ENCODE measurements at places on chromosomes 6 and 20.
A peak's percentile ranks its signal among the peaks of the same experiment; 100 is the strongest.

- no peak for DNase-seq
Measured at GRCh38 chr6:130967502-130968445, 95.3 kb downstream of the EPB41L2 start.

DNA sequence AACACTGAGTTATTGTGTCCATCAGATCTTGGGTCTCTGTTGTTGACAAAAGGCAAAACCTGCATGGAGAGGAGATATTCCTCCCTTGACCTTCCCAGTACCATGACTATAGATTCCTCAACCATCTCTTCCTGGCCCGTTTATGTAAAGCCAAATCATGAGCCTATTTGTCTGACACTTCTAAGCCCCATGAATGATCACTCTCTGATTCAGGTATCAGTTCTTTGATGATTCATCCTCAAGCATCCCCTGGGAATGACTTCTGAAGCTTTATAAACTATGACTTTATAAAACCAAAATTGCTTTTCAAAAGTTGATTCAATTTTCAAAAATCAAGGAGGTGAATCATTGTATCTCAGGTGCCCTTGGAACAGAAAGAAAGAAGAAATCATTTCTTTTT is 78.7 kb upstream of the LOC128125822 start:
- DNase-seq, result no peak

DNA sequence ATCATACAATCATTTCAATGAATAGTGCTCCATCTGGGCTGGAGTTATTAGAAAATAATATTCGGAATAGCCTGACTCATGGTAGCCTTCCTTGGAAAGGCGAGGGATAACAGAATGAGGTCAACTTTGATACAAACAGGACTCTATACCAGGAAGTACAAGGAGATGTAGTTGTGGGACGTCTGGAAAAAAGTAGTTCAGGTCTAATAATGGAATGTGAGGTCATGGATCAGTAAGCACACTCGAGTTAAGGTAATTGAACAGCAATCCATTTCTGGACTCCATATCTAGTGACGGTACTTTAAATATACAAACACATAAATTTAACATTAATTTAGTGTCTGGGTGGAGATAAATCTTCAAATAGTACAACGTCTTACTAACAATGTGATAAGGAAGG is 1204.0 kb upstream of the ADGRB3 start:
- no peak for DNase-seq

DNA sequence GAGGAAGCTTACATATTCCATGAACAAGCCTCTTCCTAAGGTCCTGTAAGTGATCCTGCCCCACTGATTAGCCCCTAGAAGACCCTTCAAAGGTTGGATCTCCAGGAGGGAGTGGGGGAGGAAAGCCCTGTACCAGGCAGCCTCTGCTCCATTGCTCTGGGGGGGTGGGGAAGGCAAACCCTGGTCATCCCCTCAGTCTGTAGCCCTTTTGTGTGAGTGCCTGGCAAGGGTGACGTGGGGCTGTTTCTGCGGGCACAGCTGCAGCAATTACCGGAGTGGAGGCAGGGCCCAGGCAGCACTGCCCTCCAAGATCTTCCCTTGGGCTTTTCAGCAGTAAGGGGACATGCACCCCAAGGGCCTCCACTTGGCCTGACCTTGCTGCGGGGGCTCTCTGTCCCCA is at the start of gene MOG:
Gene MOG (plus strand): TSS at position 295 of the 400 bp plus-strand sequence. CDS start 118 bp downstream, outside the sequence.
- no peak for DNase-seq

DNA sequence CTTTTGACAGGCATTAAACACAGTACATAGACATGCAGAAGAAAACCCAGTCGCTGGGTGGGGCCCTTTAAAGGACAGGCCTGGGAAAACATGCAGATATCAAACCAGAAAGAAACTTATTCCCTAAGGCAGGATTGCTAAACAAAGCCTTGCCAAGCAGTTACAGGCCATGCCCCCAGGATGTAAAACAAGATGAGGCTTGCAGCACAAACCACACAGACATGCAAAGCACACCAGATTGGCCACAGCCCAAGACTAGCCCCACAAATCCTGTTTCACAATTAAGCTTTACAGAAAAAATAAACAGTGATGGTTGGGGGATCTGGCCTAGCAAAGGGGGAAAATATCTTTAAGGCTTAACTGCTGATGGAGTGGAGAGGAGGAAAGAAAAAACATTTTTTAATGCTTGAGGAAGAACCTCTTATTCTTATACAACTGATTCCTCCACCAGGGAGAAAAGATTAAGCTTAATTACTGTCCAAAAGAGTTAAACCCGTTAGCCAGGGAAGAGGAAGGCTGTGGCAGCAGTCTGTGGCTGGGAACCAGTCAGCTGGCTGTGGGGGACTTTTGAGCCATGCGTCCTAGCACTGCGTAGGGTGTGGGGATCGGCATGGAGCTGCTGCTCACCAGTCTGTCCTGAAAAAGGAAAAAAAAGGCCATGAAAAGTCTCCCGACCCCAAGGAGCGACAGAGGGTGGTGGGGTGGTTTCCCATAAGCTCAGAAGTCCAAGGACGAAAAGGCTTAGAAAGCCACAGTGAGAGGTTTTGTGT is 28.4 kb downstream of the COL19A1 start:
- no peak for DNase-seq

DNA sequence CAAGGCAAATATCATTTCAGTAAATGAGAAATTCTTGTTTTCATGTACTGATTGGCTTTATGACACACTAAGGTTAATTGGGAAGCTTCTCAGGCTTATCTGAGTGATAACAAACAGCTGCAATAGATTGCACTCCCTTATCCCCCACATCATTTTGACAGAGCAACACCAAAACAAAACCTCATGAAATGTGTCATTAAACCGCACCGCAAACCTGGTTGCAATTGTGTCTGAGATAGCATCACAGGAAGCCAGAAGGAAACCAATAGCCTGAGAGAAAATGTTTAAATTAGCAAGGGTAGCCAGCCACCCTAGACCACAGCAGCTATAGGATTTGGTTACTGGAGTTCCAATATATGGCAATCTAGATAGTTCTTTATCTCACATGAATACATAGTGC is 31.6 kb upstream of the LAMA4 start:
- no peak for DNase-seq

DNA sequence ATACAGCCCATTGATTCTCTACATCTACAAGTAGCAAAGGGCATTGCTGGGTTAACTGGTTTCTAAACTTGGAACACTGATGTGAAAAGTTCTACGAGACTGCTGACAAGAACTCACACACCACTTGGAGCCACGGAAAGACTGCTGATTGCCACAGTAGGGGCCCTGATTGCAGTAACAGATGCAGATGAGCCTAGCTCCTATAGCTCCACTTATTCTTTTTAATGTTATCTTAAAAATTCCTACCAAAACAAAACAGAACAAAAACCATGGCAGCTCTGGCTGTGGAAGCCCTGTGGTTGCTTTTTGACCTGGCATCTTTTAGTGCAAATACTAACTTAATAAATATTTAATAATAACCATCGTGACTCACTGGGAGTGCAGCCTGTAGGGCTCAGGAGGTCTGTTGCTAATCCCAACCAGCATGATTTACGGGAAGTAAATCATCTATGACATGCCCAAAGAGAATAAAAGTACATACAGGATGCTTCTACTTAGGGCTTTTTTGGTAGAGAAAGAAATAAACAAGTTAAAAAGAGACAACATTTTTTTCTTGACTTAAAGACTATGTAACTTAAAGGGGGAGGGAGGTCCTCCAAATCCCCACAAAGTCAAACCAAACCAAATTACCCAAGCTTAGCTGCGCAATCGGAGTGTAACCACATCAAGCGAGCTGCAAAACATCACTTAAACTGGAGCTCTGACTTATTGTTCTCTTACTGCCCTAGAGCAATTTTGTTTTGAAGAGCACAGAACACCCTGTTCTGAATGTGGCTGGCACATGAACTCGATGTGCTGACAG is 87.2 kb downstream of the FKBP5 start:
- DNase-seq, result no peak

DNA sequence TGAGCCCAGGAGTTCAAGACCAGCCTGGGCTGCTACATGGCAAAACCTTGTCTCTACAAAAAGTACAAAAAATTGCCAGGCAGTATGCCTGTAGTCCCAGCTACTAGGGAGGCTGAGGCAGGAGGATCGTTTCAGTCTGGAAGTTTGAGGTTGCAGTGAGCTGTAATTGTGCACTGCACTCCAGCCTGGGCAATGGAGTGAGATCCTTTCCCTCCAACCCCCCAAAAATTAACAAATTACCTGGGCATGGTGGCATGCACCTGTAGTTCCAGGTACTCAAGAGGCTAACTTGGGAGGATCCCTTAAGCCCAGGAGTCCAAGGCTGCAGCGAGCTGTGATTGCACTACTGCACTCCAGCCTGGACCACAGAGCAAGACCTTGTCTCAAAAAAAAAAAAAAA is 29.4 kb upstream of the GMPR start:
- no peak for DNase-seq

GRCh38 chr6:118725944-118726343 is 74.6 kb upstream of the CEP85L start:
- no peak for DNase-seq

GRCh38 chr6:31041372-31041974 is 31.2 kb downstream of the MUC22 start:
- no peak for DNase-seq

DNA sequence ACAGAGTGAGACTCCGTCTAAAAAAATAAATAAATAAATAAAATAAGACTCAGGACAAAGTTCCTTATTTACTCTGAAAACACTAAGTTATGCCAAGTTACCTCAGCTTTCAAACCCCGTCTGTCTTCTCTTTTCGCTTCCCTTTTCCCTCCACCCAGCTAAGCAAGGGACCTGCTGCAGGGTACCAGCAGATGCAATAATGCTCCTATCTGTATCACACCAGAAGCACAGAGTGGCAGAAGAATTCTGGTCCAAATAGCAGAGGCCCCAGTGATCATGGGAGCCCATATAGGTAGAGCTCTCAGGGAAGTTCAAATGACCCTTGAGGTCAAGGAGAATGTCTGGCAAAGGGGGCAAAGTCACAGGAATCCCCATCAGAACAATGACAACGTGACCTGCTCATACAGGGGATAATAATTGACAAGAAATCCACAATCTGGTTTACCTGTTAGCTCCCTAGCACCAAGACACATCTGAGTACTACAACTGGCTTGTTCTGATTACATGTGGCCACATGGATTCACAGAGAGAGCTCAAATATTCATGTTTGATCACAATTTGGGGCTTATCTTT is 8.7 kb downstream of the GCM1 start:
- DNase-seq, result no peak

- DNase-seq, result no peak
Measured at GRCh38 chr6:149478631-149479314, 6.0 kb downstream of the ZC3H12D start.

GRCh38 chr6:75600768-75601167 is 912 bp upstream of the SENP6 start:
- peak; percentile 14 for DNase-seq

DNA sequence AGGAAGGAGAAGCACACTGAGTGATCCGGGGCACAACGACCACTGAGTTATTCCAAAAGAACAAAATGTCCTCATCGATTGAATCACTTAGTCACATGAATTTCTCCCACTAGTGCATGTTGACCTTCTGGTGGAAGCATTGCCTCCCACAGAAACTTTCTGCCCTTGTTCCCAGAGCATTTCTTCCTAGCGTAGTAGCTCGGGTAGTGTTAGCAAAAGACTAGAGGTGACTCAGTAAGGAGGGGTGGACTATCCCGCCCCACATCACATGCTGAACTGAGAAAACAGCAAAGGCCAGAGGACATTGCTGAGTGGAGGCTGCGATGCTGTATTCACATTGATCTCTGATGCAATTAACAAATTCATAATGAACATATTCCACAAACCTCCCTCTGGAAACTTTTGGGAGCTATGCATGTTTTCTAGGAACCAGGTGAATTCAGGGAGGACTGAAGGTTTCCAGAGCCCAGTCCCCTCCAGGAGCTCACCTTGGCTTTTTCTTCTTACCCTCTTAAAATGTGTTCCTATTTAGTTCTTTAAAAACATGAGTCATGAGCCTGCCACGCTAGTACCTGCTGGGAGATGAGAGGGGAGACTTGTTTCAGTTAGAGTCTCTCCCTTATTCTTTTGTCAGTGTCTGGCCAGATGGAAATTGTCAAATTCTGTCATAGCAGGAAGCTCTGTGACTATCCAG is 507.9 kb downstream of the CDH26 start:
- no peak for DNase-seq

- DNase-seq, result no peak
Measured at GRCh38 chr20:5746064-5746463, 4.1 kb upstream of the SHLD1 start.

DNA sequence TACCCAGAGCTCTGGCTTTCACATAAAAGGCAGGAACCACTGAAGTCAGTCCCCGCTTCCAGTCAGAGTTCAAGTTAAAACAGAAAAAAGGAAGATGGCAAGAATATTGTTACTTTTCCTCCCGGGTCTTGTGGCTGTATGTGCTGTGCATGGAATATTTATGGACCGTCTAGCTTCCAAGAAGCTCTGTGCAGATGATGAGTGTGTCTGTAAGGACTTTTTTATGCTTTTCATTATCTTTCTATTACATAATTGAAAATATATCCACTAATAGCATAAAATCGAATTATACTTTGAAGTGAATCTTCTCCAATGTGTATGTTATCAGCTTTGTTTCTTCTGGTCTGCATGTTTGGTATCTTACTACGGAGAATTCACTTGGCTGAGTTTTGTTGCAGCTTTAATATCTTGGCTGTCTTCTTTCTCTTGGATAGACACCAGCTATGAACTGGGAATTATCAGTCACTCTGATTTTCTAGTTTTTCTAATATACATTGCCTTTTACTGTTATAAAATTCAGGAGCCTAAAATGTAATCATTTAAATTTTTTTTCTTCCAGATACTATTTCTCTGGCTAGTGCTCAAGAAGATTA is at the start of gene OTOR:
Gene OTOR (plus strand): TSS at position 51 of the 593 bp plus-strand sequence. CDS start 44 bp downstream, at position 95.
- no peak for DNase-seq

DNA sequence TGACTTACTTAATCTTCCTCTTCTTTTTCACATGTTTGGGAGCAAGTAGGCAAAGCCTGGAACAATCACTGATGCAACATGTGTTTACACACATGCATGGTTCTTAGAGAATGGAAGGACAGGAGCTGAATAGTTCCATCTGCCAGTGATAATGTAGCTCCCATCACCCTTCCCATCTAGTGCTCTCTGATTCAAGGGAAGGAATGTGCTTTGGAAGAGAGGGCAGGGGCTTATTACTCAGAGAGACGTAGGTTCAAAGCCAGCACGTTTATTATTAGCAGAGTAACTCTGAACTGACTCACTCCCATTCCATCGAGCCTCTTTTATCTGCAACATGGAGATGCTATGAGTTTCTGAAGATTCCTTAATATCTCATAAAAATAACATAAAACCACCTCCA is 211.9 kb downstream of the GMPR start:
- no peak for DNase-seq

- DNase-seq, result peak; percentile 42
Measured at GRCh38 chr20:14334306-14334930, 3.0 kb downstream of the FLRT3 start.

All from RKO (cell line).